ENCODE measurements at places on chromosomes 2 and 18.

DNA sequence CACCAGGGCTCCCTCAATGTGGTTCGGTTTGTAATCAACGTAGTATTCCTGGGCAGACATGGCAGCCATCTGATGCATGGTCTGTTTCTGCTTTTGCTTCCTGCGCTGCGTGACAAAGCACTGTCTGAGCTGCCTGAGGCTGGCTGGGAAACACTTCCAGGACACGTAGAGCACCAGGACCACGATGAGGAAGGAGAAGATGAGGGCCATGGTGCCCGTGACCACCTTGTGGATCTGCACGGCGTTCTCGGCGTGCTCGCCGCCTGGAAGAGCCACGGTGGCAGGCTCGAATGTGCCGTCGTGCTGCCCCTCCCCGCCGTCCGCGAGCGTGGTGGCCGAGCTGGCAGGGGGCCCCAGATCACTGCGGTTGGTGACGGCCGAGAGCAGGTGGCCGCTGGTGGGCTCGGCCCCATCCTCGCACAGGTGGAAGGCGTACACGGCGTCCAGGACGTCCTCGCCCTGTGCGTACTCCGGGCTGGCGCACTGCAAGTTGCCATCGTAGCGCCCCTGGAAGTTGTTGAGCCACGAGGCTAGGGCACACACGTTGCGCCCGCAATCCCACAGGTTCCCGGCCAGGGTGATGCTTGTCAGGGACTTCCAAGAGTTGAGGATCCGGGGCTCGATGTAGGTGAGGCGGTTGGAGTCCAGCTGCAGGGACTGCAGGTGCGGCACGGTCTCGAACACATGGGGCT is 2.1 kb downstream of the LRRTM1 start:
- no peak for DNase-seq

GRCh38 chr2:121099329-121100290 is 185.4 kb downstream of the TFCP2L1 start:
- DNase-seq = no peak

DNA sequence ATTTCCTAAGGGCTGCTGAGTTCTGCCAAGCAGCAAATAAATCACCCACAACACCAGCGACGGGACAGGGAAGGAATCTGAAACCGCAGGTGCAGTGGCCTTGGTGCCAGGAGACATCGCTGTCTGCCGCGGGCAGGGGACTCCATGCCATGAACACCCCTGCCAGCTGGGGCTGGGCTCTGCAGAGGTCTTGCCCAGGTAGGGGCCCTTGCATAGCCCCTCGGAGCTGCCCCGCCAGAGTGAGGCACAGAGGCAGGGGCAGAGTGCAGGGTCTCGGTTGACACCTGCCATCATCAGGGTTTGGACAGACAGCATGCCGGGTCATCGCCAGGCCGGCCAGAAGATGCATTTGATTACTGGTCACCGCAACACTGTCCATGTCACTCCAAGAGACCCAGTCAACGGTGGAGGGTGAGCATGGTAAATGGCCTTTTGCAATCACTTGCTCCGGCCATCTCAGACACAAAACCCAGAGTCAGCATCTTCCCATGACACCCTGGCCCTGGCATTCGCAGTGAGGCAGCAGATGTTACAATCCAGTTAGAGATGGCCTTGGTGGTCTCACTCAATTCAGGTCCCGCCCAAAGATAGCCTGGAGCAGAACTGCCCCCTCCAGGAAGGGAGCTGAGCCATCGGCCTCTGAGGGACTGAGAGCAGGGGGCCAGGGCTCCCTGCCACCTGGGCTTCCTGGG is 255.4 kb downstream of the NDUFA10 start:
- no peak for DNase-seq

DNA sequence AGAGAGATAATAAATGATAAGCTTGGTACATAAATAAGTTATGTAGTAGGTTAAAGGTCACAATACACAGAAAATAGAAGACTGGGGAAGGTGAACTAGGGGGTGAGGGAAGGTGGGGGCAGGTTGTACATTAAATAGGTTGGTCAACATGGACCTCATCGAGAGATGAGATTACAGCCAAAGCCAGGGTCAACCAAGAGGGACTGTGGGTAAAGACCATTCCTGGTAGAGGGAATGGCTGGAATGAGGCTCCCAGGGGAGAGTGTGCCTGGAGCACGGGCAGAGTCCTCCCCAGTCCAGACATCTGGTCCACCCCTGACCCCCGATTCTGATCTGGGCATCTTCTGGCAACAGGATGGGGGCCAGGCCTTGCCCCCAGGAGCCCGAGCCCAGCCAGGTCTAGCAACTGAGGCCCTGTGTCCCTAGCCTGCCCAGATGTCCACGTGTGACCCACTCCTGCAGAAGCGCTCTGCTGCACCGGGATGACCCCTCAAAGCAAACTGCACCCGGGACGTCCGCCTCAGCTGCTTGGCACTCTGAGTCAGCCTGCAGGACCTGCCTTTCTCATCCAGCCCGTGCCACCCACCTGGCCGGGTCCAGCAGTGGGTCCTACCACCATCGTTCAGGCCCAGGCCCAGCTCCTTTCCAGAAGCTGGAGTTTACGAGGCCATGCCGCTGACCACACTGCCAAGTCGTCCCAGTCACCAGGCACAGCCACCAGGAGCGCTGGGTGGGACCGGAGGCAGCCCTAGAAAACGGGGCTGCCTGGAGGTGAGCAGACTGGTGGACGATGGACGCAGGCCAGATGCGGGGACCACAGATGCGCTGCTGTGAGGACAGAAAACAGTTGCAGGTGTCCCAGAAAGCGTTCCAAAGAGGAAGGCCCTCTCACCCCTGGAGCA is 56.2 kb upstream of the ID2 start:
- DNase-seq = no peak

GRCh38 chr2:1487758-1488157 is 74.5 kb downstream of the TPO start:
- no peak for DNase-seq

DNA sequence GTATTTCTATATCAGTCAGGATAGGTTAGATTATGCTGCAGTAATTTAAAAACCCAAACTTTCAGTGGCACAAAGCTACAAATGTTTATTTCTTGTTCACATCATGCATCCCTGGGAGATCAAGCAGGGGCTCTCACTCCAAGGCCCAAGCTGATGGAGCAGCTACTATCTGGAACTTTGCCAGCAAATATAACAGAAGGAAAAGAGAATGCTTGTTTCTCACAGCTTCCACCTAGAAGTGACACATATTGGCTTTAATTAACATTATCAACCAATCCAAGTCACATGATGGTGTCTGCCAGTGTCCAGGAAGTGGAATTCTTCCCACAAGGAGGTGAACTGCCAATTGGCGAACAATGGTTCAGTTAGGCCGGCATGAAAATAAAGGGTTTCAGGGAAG is 306.9 kb downstream of the BCL11A start:
- no peak for DNase-seq

DNA sequence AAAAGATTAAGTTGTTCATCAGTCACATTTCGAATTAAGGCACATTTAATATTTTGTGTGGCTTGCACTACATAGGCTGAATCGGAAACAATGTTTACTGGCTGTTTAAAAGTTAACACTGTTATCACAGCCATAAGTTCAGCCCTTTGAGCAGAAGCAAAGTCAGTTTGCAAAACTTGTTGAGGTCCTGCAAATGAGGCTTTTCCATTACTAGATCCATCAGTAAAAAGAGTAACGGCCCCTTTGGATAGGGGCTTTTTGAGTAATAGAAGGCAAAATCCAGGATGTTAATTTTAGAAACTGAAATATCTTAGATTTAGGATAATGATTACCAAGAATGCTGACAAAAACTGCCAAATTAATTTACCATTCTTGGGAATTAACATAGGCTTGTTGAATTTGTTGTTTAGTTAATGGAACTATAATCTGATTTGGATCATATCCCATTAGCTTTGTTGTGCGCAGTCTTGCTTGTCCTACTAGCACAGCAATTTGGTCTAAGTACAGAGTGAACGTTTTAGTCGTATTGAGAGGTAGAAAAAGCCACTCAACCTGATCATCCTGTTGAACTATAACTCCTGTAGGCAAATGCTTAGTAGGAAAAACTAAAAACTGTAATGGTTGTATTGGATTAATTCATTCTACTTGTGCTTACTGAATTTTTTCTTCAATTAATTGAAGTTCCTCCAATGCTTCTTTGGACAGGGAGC is 13.9 kb upstream of the SUCLG1 start:
- no peak for DNase-seq

DNA sequence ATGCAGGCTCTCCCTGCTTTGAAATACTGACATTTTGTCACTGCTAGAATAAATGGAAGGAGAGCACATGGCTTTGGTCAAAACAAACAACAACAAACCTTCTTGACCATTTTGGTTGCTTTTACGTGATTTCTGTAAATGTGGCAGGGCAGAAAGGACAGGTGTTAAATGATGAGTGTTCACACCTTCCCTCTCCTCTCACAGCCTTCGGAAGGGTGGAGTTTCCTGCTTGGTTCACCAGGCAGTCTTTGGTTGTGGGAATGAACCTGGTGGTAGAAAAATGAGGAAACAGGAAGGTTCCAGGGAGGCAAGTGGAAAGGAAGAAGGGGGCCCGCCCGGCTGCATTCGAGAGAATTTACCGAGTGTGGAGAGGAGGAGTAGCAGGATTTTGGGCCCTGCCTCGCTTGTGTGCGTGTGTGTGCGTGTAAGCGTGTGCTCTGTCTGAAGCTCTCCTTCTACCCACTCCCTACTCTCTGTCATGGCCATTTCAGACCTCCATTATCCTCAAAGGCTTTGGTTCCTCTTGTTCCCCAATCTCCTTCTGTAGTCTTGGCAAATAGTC is 23.7 kb upstream of the SPP2 start:
- DNase-seq = peak; percentile 25

GRCh38 chr2:100895934-100896685 is 76.2 kb downstream of the NPAS2 start:
- no peak for DNase-seq

GRCh38 chr2:3121601-3122000 is 256.0 kb downstream of the EIPR1 start:
- no peak for DNase-seq

- DNase-seq = no peak
These were observed 232 bp downstream of the SNED1 start for GRCh38 chr2:240998706-240998994.

GRCh38 chr2:20469595-20469994 is 22.7 kb downstream of the RHOB start:
- no peak for DNase-seq
